ENCODE measurements at places on chromosomes 1 and 21. TPM values are rescaled to one million over a fixed set of nuclear protein-coding genes. Genes with fewer than 3 reads are reported as not detected.
A peak's percentile ranks its signal among the peaks of the same experiment; 100 is the strongest.

The RNASEL gene
- polyA plus RNA-seq: 13.2 TPM

GRCh38 chr1:155910621-155911121 is 478 bp downstream of the RIT1 start:
- DNase-seq: peak; percentile 46

DNA sequence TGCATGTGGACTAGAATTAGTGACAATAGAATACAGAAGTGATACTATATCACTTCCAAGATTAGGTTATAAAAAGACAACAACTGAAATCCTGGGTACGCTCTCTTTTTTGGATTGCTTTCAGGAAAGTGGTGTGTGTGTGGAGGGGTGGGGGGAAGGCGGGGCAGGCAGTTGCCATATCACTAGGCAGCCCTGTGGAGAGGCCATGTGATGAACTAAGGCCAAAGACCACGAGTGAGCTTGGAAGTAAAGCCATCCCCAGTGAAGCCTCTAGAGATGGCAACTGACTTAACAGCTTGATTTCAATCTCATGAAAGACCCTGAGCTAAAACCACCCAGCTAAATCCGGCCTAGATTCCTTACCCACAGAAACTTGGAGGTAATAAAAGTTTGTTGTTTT is 6.2 kb upstream of the ASPM start:
- DNase-seq: no peak

DNA sequence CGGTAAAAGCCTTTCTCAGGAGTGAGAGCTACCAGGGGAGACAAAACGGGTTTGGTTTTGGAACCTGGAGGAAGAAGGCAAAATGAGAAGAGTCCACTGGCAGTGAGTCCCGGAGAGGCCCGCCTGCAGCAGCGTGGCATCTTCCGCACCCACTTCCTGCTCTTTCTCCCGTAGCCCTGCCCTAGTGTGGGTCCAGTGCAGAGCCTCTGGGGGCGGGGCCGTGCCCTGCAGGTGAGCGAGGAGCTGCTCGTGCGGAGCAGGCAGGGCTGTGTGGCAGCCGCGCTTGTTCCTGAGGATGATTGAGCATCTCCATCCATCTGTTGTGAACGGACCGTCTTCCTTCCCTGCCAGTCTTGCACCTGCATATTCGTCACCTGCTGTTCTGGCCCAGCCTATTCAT is 66.5 kb downstream of the PEX14 start:
- DNase-seq: no peak

The PLOD1 gene
- polyA plus RNA-seq: 88.8 TPM

DNA sequence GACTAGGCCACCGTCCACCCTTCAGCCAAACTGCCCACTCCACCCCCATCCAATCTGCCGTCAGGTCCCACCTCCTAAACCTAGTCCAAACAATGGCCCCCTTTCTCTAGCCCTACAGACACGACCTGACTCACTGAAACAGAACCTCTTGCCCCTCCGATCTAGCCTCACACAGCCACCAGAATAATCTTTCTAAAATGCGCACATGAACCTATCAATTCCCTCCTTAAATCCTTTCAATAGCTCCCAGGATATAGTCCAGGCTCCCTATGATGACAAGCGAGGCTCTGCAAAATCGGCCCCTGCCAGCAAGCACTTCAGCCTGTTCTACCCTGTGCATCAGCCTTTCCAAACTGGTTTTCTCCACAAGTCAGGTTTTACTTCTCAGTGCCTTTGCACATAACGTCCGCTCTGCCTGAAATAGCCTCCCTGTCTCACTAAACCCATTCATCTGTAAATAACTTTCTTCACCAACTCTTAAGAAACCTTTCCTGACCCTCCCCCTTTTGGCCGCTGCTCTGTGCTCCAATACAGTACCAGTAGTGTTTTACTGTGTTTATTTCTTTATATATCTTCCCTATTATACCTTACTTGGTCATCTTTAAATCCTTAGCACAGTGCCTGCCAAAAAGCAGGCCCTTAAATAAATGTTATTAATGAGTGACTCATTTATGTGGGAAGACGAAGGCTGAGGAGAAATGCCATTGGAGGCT is 9.0 kb upstream of the CDC20 start:
- no peak for DNase-seq

GRCh38 chr1:20190256-20191160 is 4.2 kb upstream of the PLA2G2C start:
- DNase-seq: no peak

DNA sequence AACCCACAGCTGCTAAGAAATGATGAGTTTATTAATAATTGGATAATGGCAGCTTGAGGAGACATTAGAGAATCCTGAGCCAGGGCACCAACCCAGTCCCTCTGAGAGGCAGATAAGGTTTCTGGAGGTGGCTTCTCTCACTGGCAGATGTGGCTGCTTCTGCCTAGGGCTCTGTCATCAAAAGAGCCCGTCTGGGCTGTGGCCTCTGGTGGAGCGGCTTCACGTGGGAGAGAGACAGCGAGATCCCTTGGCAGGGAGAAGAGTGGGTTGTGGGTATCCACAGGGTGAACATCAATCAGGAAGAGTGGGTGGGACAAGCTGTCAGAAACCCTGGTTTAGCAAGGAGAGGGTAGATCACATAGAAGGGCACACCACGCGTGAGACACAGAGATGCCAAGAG is 30.0 kb downstream of the VWA5B1 start:
- DNase-seq: no peak

The ANGPTL3 gene
- 0.39 TPM for polyA plus RNA-seq

DNA sequence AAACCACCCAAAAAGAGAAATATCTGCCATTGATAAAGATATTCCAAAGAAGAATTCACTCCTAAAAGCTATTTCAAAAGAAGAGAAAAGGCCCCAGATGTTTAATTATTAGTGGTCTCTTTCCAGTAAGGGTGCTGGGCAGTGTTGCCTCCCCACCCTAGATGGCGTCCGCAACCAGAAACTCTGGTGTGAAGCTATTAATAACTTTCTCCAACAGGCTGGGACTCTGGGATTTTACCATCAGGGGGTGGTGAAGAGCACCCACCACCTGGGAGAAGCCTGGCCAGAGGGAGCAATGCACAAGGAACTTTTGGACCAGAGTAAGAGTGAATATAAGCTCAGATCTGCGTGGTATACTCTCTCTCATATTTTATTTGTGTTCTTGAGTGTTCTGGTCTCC is 115.4 kb upstream of the TIAM1 start:
- no peak for DNase-seq

- no peak for DNase-seq
Observed at GRCh38 chr21:30880914-30881313, 466 bp downstream of the KRTAP11-1 start.

DNA sequence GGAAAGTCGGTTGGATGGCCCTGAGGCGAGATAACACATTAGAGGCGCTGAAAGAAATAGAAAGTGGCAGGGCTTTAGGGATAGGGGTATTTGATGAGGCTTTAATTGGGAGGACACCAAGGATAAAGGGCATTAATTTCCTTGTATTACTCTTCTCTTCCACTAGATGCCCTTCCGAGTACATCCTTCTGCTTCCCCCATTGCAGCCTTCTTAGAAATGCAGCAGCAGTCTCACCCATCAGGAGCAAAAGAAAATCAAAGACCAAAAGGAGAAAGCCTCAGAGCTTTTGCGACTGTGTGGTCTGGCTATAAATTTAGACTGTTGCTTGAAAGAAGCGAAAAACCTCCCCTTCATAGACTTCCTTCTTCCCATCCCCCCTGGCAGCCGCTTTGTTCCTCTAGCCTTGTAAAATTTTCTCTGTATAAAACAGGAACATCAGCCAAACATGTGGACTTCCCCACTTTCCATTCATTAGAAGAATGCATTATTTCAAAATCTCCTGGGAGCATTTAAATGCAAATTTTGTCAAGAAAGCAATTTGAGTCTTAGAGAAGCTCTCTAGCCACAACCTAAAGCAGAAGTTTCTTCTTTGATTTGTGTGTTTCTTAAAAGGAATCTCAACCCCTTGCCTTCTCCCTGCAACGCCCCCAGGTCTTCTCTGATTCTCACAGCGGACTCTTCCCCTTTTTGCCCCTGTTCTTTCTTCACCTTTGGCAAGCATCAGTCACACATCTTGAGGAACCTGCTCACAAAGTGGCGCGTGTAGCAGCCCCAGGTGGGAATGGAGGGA is 76.6 kb downstream of the NDUFS5 start:
- peak; percentile 77 for DNase-seq

- DNase-seq: no peak
Observed at GRCh38 chr21:34988625-34989024, 60.5 kb downstream of the RUNX1 start.

DNA sequence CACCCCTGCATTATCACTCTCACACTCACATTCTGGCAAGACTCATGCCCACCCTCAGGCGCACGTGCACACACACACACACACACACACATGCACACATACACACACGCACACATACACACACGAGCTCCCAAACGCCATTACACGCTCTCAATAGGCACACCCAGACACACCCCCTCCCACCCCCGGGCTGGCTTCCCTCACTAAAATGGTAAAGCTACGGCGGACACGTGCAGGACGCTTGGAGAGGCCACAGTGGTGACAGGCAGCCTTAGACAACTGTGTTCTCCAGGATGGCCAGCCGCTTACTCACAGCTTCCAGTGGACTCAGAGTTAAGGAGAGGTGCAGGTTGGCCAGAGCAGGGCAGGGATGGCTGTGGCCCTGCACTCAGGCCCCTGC is 10.1 kb downstream of the MATN1 start:
- no peak for DNase-seq

The ZNF670 gene
- polyA plus RNA-seq: 5.8 TPM

The USH2A gene
- 0.03 TPM for polyA plus RNA-seq

The IVNS1ABP gene
- 122 TPM for polyA plus RNA-seq

GRCh38 chr1:204263254-204263910 is 49.6 kb upstream of the GOLT1A start:
- DNase-seq: no peak

DNA sequence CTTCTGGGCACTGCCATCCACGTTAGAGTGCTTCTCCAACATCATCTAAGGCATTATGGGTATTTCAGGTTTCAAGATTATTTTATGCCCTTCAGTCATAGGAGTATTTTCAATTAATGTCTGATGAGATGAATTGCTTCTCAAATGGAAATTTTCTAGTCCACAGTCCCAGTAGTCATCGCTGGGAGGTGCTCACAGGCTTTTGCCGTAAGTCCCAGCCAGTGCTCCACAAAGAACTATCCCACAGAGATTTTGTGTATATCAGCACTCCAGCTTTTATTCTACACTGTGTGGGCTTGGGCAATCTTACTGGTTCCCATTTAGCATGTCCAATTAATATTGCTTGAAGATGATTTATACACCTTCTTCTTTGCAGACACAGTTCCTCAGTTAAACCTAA is 61.0 kb downstream of the SMYD2 start:
- DNase-seq: no peak

- no peak for DNase-seq
Observed at GRCh38 chr1:209896346-209896745, 41.7 kb upstream of the SYT14 start.

The TDRD5 gene
- 0.39 TPM for polyA plus RNA-seq

DNA sequence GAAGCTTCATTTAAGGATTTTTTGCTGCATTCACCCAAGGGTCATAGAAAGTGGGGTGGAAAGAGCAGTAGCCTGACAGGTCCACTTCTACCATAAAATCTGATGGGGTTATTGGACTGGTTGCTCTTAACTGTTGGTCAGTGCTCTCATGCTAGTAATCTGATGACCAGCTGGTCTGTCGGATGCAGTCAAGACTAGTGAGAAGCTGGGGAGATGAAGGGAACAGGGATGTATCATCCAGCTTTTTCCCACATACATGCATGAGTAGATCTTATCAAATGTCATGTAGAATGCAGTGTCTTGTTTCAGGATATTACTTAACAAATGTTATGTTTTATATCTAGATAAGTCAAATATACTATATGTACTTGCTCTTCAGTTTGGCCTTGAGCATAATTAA is 11.1 kb downstream of the ATP1B1 start:
- DNase-seq: no peak

DNA sequence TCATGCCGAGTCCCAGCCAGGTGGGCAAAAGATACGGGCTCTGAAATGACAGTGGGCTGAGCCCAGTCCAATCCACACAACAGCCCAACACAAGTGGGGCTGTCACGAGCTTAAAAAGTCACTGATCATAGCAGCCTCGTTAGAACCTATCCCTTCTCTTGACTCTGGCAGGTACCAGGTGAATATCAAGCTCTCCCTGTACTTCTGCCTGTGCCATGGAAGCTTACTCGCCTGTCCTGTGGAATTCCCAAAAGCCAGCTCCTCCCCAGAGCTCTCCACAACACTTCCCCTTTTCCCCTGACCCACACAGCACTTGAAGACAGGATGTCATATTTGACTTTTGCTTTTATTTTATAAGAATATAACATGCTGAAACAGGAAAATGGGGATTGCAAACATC is 5.9 kb downstream of the RGS16 start:
- DNase-seq: no peak

The PGBD5 gene
- polyA plus RNA-seq: 5.8 TPM

Measured in right lung (tissue), 10 donors.